ENCODE measurements at places on chromosomes 7 and 10.
A peak's percentile ranks its signal among the peaks of the same experiment; 100 is the strongest.

- DNase-seq: no peak
These were observed 94.2 kb downstream of the C10orf90 start for GRCh38 chr10:126576336-126576735.

GRCh38 chr7:80272560-80273239 lies 138.1 kb downstream of the GNAI1 start:
- no peak for DNase-seq

GRCh38 chr7:47337531-47337930 lies 244.4 kb downstream of the TNS3 start:
- DNase-seq: no peak

- no peak for DNase-seq
These were observed 29.4 kb upstream of the GPR26 start for GRCh38 chr10:123636598-123637325.

DNA sequence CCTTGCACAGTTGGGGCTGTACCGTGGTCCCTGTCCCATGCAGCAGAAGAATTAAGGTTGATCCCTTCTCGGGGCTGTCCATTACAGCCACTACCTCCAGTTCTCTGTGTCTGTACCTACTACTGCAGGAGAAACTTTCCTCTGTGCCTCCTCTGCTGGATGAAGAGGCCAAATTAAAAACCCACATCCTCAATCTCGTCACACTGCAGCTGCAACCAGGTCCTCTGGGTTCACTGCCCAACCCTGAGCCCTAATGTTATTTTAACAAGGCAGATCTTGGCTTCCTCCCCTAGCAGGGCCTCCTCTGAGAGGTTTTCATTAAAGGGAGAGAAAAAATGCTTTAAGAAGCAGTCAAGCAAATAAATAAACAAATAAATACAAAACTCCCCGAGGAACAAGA lies 66.6 kb downstream of the PLXNA4 start:
- no peak for DNase-seq

DNA sequence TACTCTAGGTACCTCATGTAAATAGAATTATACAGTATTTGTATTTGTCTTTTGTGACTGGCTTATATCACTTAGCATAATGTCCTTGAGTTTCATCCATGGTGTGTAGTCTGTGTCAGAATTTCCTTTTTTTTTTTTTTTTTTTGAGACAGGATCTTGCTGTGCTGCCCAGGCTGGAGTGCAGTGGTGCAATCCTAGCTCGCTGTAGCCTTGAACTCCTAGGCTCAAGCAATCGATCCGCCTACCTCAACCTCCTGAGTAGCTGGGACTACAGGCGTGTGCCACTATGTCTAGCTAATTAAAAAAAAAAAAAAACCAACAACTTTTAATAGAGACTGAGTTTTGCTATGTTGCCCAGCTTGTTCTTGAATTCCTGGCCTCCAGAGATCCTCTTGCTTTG lies 89.8 kb upstream of the PODXL start:
- no peak for DNase-seq

DNA sequence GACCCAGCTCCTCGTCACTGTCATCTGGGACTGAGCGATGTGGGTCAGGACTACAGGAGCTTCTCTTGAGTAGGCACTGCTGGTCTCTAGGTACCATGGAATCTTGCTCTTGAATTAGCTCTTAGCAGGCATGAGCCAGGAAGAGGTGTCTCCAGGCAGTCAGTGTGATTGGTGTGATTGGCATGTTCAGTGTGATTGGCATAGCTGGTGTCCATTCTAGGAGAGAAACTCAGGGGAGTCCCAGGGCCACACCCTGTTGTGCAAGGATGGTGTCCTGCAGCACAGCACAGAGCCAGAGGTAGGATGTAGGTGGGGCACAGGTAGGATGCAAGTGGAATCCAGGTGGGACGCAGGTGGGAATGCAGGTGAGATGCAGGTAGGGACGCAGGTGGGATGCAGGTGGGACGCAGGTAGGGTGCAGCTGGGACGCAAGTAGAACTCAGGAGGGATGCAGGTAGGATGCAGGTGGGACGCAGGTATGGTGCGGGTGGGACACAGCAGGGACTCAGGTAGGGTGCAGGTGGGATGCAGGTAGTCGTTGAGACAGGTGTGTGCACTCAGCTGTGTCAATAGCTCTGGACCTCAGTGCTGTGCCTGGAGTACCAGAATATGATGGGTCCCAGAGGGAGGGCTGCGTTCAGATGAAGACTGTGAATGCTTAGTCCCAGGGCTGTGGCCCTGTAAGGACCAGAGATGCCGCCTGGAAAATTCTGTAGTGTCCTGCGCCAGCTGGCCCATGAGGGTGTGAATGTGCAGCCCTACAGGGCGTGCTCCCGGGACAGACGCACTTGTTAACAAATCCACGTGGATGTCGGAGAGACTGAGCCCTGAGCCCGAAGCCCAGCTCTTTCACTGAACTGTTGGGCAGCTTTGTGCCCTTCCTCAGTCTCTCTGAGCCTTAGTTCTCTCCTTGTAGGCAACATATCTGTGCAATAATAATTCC lies 248.2 kb upstream of the PITRM1 start:
- no peak for DNase-seq

GRCh38 chr10:70907637-70908405 lies 19.5 kb upstream of the PCBD1 start:
- DNase-seq: no peak

DNA sequence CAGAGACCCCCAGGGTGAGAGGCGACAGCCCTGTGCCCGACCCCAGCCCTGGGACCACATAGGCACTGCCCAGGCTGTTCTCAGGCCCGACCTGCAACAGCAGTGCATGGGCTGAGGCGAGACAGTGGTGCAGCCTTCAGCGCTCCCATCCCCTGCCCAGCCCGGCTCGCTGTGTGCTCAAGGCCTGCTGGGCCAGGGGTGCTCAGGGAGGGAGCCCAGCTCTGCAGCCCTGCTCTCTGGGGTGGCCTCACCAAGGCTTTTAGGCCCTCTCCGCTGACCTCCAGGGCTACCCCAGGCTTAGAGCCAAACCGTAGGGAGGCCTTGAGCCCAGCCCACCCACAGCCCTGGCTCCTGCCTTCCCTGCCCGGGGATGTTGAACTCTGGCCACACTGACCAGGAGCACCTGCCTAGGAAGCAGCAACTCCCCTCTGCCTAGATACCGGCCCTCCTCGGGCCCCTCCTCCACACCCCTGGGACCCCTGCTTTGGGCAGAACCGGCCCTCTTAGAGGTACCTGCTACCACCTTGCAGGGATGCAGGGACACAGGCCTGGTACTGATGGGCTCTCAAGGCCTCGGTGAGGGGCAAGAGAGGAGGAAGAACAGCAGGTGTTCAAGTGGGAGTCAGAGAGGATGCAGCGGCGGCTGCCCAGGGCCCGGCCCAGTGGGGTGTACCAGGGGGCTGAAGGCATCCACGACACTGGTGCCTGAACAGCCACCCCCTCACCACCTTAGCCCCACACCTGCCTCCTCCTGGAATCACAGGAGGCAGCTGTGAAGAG lies 231.5 kb downstream of the ELFN1 start:
- no peak for DNase-seq

GRCh38 chr7:142770661-142771352 lies at the start of gene PRSS2:
TSS of gene PRSS2 (plus strand) at chr7:142770970. CDS start at chr7:142770983, 13 bp downstream.
- DNase-seq: no peak

- no peak for DNase-seq
These were observed 38.6 kb upstream of the ACSL5 start for GRCh38 chr10:112335111-112335867.

GRCh38 chr10:113041324-113041723 lies 91.3 kb downstream of the TCF7L2 start:
- no peak for DNase-seq

DNA sequence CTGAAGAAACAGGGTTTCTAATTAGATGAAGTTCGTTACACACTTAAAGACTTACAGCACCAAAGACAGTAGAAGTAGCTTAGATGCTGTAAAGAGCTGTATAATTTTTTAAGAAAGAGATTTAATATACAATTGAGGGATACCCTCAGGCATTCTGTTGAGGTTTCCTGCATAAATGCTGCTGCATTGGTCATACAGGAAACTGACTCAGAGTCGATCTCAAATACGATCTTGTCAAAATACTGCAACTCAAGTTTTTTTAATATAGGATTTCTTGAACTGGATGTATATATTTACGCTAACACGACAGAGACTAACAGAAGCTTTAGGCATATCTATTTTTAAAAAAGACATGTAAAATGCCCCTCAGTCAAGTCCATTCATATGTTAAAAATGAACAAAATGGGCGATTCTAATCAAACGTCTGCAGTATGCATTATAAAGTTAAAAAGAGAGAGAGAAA lies 2.4 kb upstream of the ARID5B start:
- DNase-seq: peak; percentile 76

DNA sequence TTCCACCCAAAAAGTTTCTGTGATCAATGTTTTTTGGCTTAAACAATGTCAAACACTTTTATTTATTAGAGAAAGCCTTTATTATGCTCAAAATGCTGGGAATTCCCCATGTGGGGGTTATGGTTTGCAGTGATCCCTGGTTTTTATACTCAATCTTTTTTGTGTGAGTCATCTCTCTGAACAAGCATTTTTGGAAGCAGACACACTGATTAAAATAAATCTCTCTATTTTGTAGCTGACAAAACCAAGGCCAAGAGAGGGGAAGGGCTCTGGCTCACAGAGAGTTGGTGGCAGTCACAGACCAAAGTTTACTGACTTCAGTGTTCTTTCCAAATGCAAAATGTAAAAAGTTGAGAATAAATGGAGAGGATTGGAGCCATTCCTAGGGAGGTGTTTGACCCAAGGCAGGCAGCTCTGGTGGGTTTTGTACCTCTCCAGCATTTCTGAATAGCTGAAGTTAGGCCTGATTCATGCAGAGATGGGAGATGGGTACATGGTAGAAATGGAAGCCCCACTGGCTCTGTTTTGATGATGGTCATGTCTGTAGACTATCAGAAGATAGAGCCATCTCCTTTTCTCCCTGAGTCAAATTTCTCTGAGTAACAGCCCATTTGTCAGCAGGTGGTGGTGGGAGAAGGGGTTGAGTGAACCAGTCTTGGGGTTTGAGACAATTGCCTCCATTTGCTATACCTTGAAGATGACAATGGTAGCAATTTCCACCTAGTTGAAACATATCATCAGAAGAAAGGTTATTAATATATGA lies 45.4 kb upstream of the NAMPT start:
- DNase-seq: no peak

- DNase-seq: no peak
These were observed 66.5 kb upstream of the TCF7L2 start for GRCh38 chr10:112883360-112884178.

- DNase-seq: no peak
These were observed 471.7 kb downstream of the AUTS2 start for GRCh38 chr7:70069977-70070376.

- no peak for DNase-seq
These were observed 154.8 kb downstream of the GRID1 start for GRCh38 chr10:86211691-86212390.

DNA sequence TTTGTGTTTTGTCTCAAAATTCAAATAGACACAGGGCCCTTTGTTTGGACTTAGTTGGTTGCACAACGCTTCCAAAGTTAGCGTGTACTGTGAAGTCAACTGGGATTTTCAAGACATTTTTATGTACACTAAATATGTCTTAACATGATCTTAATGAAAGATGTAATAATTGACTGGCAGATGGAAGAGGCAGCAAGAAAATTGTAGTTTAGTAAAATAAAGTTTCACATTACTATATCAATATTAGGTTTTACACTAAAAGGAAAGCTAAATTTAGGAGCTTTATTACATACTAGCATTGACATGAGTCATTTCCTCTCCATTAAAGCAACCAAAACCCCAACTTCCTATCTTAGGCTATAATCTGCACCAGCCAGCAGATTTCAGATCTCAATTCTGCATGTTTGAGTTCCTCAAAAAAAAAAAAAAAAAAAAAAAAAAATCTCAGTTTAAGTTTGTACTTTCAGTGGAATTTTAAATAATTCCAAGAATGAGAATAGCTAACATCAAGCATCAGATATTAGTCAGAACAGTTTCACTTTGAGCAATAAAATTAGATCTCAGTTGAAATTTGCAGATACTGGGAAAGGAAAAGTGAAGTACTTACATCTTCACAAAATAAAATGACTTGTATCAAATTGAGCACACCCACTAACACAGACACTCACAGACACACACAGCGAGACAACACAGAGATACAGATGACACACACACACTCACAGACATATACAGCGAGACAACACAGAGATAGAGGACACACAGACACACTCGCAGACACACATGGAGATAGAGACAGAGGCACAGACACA lies 346.6 kb upstream of the KLF6 start:
- DNase-seq: peak; percentile 90

- no peak for DNase-seq
These were observed 184.5 kb upstream of the CXCL12 start for GRCh38 chr10:44569193-44570091.

- DNase-seq: no peak
These were observed 63.0 kb downstream of the AOAH start for GRCh38 chr7:36661135-36661840.

- DNase-seq: peak; percentile 90
These were observed 31.6 kb downstream of the IKZF1 start for GRCh38 chr7:50335795-50336754.

DNA sequence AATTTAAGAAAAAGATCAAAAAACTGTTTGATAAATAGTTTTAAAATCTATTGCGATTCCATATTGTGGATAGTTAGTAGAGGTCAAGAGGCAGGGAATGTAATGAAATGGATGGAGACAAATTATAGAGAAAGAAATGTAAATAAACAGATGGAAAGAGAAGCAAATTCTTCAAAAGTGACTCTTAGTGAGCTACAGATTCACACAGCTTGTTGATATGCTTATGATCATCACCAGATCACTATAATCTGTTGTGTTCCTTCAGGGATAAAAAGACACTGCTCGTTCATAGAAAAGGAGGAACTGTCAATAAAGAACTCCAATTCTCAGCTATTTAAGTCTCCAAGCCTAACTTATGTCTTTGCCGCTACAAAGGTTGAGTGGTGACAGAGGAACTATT lies 251.4 kb upstream of the SEMA3C start:
- no peak for DNase-seq

GRCh38 chr10:120459185-120459584 lies 2.2 kb downstream of the PLPP4 start:
- no peak for DNase-seq

GRCh38 chr10:99394761-99395386 lies 35.5 kb downstream of the GOT1 start:
- DNase-seq: no peak

- no peak for DNase-seq
These were observed 25.1 kb upstream of the LIMK1 start for GRCh38 chr7:74058486-74058885.

GRCh38 chr7:64916-65341 lies 127.4 kb upstream of the FAM20C start:
- no peak for DNase-seq

DNA sequence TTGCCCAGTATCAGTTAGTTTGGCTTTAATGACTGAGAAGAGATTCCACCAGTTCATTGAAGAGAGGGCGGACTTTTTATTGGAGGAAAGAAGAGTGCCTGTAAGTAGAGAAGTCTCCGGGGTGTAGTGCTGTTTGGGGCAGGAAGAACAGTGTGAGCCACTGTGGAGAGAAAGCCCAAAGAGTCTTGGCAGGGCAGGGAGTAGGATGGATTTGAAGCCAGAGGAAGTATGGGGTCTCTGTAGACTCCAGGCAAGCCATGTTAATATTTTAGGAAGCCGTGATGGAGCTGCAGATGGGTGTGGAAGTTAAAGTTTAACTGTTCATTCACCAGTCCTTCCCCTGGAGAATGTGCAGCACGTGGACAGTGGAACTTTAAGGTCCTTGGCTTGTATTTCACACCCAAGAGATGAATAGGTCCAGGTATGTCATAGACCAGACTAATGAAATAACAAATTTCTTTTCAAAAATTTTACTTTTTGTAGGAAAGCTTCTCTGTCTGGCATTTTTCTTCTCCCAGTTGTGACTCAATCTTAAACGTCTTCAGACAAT lies 54.1 kb downstream of the TCF7L2 start:
- no peak for DNase-seq
